ENCODE measurements at places on chromosomes 16 and 17. TPM values are rescaled to one million over a fixed set of nuclear protein-coding genes. Genes with fewer than 3 reads are reported as not detected.

DNA sequence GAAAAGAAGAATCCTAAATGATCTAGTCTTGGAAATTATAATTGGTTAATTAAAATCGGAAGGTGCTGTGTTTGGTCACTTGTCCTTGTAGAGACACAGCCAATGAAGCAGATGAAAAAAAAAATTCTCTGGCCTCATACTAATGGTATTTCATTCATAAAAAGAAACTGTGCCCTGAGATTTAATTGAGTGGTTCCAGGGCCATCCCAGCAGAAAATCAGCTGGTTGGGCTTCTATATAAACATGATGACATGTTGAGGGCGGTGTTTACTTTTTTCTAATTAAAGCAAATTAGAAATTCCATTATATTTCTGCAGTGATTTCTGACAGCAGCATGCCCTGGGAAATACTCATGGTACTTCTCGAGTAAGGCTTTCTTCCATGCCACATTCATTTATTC is 191.9 kb upstream of the KCNJ16 start:
- DNase-seq, result no peak

The KLHL10 gene
- total RNA-seq, result not detected

DNA sequence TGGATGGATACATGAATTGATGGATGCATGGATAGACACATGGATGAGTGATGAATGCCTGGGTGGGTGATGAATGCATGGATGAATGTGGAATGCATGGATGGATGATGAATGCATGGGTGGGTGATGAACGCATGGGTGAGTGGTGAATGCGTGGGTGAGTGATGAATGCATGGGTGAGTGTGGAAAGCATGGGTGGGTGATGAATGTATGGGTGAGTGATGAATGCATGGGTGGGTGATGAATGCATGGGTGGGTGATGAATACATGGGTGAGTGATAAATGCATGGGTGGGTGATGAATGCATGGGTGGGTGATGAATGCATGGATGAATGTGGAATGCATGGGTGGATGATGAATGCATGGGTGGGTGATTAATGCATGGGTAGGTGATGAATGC is 83.9 kb upstream of the HSBP1 start:
- DNase-seq, result no peak

The KRTAP4-4 gene
- total RNA-seq, result not detected

The STH gene
- total RNA-seq, result not detected

- no peak for DNase-seq
Measured at GRCh38 chr16:66703406-66704215, 7.1 kb upstream of the CMTM4 start.

DNA sequence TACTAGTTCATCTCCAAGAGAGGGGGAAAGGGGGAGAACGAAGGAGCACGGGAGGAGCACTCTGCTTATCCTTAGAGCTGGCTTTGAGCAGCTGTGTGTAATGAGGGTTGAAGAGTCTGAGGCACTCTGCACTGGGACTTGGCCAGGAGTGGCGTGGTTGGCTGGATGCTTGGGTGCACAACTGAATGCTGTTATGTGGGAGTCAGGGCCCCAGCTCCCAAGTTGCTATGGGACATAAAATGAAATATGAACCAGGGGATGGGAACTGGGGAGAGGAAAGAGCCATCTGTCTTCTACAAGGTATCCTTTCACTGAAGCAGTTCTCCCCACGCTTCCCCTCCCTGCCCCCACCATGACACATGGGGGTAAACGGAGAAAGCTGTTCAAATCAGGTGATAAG is 105.9 kb upstream of the ANKFN1 start:
- no peak for DNase-seq

GRCh38 chr16:83959656-83960434 is 6.8 kb downstream of the OSGIN1 start:
- no peak for DNase-seq

- peak; percentile 50 for DNase-seq
Measured at GRCh38 chr17:17819561-17819995, 17.2 kb downstream of the SREBF1 start.

DNA sequence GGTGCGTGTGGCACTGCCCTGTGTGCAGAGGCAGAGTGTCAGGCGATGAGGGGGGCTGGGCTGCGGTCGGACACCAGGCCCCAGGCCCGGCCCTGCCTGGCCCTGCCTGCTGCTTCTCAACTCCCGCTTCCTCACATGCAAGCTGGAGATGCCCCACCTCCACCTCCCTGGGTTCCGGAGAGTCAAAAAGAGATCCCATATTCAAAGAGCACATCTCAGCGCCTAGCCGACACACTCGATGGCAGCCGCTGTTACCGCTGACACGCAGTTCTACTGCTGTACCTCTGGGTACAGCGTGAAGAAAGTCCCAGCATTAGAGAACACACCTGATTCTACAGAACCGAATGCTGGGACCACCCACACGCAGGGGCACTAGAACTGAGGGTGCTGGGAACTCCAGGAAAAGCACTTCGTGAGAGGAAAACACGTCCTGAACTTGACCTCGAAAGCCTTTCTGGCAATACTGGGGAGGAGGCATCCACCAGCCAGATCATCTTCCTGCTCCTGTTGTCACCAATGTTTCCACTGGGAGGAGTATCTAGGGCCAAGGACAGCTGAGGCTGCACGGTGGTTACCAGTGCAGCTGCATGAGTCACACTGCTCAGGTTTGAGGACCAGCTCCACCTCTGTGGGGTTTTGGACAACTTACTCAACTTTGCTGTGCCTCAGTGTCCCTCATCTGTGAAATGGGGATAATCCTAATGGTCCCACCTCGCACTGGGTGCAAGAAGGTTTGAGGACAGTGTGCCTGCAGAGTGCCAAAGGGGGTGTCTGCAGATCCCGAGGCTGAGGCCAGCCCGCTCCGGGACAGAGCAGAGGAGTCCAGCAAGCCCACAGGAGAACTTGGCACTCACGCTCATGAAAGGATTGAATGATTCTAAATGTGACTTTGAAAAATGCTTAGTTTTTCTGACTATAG is 100.4 kb upstream of the DNAH17 start:
- DNase-seq, result no peak

DNA sequence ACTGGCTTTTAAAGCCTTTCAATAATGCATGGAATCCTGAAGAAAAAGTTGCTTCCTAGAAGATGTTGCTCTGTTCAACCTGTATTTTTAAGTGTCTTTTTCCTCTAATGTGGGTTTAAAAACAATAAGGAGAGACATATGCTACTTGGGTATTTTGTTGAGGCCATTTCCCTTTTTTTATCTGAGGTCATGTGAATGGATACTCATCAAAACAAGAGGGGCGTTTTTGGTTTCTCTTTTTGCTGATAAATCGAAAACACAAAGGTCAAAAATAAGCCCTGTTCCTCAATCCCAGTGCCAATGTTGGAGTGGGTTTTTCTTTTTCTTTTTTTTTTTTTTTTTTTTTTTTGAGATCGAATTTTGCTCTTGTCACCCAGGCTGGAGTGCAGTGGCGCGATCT is 468.0 kb upstream of the RBFOX1 start:
- no peak for DNase-seq

- no peak for DNase-seq
Measured at GRCh38 chr17:31738996-31739699, 119.9 kb downstream of the COPRS start.

The MARVELD3 gene
- total RNA-seq, result not detected

GRCh38 chr16:85327731-85328675 is 215.7 kb upstream of the CIBAR2 start:
- no peak for DNase-seq

GRCh38 chr16:83098536-83098935 is 471.8 kb downstream of the CDH13 start:
- no peak for DNase-seq

The SLC12A3 gene
- total RNA-seq, result not detected

DNA sequence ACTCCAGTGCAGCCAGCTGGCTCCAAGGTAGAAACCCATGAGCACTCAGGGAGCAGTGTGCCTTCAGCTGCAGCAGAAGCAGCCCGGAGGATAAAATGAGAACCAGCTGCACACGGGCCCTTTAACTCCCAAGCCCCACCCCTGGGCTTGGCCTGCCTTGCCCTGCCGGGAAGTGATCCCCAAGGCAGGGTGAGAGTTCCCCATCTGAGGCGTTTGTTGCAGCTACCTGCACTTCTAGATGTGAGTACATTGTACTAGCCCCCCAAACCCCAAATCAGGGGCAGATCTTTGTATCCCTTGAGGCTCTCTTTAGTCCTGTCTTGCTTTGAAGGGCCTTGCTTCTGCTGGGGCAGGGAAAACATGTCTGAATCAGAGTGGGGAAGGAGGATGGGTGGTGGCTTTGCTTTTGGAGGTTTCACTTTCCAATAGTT is at the start of gene MVP:
Gene MVP (plus strand): TSS at position 192 of the 431 bp plus-strand sequence. CDS start 10,088 bp downstream, outside the sequence.
- DNase-seq, result peak; percentile 63

The TMEM238L gene
- not detected for total RNA-seq

- DNase-seq, result no peak
Measured at GRCh38 chr16:73529303-73530012, 481.5 kb upstream of the ZFHX3 start.

The CBX4 gene
- 23.8 TPM for total RNA-seq

The WFIKKN2 gene
- not detected for total RNA-seq

DNA sequence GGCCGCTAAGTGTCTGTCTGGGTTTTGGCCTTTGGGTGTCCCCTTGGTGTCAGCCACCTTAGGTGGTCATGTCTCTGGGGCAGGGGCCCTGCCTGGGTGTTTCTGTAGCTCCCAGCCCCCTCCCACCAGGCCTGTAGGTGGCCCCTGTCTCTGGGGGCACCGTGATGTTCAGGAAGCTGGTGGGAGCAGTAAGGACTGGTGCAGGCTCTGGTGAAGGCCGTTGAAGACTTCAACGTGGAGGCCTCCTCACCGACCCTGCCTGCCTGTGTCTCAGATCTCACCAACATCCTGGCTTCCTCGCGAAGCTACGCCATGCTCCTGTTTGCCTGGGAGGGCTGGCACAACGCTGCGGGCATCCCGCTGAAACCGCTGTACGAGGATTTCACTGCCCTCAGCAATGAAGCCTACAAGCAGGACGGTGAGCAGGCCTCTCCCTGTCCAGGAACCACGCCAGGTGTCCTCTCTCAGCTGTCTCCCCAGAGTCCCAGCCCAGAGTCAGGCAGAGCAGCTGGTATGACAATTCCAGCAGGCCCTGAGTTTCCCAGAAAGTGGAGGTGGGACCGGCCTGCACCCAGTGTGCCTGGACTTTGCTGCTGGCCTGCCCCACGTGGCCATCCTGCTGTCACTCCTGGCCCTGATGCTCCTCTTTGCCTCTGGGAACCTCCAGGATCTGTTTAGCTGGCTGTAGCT is 2.8 kb downstream of the ACE start:
- no peak for DNase-seq

GRCh38 chr16:14278749-14279148 is 207.6 kb downstream of the MRTFB start:
- DNase-seq, result no peak

DNA sequence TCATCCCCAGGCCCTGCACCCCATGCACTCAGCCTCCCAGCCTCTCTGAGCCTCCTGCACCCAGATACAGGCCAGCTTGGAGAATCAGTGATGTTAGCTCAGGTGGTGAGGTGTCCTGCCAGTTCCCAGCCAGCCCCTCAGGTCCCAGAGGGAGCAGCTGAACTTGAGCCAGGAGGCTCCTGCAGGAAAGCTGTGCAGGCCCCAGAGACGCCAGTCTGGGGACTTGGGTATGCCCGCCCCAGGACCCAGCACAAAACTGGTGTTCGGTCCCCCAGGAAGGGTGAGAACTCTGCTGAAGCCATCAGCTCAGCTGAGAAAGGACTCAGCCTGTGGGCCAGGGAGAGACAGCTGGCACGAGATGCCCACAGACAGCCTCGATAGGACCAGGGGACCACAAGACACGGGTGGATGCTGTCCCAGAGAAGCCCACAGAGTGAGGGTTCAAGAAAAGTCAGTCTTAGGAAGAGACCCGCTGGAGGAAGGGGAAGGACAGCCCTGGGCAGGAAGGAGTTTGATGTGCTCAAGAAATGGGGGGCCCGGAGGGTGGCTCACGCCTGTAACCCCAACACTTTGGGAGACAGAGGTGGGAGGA is 11.0 kb downstream of the ENDOV start:
- DNase-seq, result no peak

The SGSM2 gene
- 39.1 TPM for total RNA-seq

DNA sequence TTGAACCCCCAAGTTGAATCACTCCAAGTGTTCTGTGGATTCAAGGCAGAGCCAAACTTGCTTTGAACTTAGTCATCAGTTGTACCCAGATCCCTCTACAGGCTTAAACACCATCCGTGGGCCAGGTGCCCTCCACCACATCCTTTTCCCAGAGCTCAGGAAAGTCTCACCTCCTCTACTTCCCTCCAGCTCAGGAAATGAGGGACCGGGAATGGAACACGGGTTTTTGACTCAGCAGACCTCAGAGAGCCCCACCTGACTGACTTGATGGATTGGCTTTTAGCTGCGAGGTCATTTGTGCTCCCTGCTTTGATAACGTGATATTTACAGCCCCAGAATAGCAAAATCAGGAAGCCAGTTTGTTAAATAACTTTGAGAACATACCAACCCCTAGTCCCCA is 20.1 kb downstream of the GID4 start:
- no peak for DNase-seq

DNA sequence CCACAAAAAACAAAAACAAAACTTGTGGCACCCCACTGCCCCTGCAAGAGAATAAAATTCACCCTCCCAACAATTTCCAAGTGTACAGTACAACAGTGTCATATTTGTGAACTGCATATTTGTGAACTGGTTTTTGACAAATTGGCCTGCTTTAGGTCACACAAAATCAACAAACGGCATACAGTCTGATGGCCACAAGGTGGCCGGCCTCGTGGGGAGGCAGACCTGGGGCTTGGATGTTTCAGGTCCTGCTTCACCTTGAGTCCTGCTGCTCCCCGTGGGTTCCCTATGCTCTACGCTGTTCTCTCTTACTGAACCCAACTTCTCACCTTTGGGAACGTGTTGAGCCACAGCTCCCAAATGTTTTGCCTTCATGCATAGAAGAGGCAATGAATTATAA is 102.2 kb downstream of the CDK5R1 start:
- DNase-seq, result no peak

DNA sequence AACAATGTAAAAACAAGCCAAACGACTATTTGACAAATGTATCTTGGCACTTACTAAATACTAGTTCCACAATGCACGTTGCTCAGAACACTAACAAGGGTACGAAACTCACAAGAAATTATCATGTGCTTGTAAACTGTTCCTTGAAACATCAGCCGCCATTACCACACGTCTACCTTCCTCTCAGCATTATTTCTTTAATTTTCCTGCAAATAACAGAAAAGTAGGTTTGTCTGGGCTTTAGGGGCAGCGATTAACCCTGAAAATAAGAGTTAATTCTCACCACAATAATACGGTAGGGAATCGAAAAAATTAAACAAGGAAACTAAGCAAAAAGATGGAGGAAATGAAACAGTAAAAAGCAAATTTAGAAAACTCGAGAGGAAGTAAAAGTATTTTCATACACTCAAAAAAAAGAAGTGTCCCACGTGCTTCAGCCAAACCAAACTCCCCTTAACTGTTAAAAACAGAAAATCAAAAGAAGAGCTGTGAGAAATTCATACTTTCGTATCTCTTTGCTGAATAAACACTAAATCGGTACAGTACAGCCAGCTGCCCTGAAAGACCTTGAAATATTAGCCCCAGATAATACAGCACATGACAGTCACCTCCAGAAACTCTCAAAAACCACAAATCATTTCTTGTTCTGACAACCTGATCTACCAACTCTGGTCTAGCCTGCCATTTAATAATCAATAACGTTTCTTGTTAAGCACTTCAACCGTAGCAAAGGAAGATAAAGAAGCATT is 1.2 kb downstream of the ARHGAP17 start:
- no peak for DNase-seq

The MEIOC gene
- 0.12 TPM for total RNA-seq

GRCh38 chr17:42673266-42673884 is 3.4 kb downstream of the PLEKHH3 start:
- no peak for DNase-seq

All from activated T-helper 1 cell treated with anti-CD3 and anti-CD28 coated beads, Interleukin-12 subunit alpha, Interleukin-12 subunit beta, Interleukin-2, Interleukin-4 antibody, amounts not matched to agents 30 ng/mL and 10 ng/mL and 1 ng/mL, durations not matched to agents 14 hours and 24 hours and 36 hours (primary cell).